NCI-H446 (cell line): ENCODE measurements at places on chromosomes 2 and 18.

- DNase-seq, result no peak
Measured at GRCh38 chr2:215604606-215605005, 168.7 kb upstream of the FN1 start.

DNA sequence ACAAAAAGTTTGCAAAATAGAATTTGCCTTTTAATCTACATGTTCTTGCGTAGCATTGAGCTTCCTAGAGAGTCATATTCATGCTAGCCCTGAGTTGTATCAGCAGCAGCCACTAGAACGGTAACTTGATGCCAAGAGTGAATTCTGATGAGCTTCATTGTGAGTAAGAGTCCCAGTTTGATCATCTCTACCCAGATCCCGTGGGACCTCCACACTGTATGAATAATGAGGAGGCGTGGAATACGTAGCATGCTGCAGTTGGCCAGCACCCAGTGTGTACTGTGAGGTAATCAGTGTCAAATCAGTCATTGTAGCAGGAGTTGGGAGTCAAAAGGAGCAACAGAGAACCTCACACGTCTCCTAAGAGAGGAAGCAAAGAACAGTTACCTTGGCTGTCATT, 197.9 kb downstream of the NEDD4L start:
- peak; percentile 56 for DNase-seq

GRCh38 chr2:104673225-104673624, 180.7 kb upstream of the POU3F3 start:
- DNase-seq, result no peak

DNA sequence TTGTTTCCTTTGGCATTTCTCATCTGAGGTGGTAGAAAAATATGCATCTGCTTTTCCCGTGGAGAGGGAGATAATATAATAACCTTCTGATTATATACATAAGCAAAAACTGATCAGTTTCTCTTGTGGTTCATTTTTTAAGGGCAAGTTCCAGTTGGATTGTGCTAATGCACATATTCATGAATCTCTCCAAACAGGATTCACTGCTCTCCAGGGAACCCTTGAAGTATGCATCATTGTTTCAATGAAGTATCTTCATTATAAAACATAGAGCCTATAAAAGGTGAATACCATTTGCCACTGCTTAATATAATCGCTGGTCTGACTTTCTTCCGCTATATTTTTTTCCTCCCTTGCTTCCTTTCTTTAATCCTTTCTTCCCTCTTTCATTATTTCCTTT, 384.7 kb downstream of the FIGN start:
- DNase-seq, result no peak

DNA sequence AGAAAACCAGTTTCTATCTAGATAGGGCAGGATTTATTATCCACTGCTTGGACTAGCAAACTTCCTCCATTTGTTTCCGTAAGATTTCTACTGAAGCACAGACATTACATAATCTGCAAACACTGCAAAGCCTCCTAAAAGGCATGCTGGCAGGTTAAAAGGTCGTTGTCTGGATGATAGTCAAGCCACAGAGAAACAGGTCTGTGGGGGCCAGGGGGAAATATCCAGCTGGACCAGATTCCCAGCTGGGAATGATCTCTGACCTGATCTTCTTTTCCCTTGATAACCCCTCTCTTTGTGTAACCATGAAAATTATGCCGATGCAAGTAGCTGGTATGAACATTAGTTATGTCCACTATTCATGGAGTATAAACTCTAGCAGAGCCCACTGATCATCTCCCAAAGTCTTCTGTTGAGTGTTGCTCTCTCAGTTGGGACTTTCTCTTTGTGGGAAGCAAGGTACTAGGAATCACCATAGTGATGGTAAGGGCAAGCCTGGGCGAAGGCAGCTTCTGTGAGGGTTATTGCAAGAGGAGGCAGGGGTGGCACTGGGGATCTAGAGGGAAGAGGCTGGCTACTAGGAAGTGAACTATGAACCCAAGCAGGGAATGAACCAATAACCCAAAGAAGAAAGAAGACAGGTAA, 61.3 kb downstream of the GDF7 start:
- no peak for DNase-seq
